ENCODE measurements at places on chromosomes 7 and 10.

- ATAC-seq = no peak
Measured at GRCh38 chr7:73433924-73434700, 534 bp downstream of the FZD9 start.

- ATAC-seq = no peak
Measured at GRCh38 chr10:51162002-51162401, 87.7 kb downstream of the PRKG1 start.

DNA sequence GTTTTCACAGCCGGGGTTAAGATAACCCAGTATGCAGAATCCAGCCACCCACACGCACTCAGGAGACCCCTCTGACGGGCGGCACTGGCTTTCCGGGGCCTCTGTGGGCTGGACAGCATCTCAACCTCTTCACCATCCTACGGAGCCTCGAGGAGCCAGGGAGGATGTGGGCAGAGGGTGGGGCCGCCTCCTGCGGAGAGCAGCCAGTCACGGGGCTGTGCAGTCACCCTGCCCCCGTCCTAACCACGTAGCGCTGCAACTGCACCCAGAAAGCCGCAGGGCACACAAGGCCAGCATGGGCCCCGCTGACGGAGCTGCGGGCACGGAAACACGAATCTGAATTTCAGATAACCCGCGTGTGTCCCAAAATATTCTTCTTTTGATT lies 270.3 kb downstream of the ELFN1 start:
- no peak for ATAC-seq

DNA sequence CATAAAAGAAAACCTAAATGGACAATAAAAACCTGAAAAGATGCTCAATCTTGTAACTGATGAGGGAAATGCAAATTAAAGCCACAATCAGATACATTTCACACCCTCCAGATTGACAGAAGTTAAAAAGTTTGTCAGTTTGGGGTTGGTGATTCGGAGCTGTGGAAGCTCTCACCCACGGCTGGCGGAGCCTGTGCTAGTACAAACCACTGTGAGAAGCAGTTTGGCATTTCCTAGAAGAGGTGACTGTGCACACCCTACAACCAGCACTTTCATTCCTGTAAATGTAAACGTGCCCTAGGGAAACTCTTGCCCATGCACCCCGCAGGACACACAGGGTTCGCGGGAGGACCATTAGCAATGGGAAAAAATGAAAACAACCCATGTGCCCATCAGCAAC lies 114.1 kb downstream of the BMS1 start:
- no peak for ATAC-seq

DNA sequence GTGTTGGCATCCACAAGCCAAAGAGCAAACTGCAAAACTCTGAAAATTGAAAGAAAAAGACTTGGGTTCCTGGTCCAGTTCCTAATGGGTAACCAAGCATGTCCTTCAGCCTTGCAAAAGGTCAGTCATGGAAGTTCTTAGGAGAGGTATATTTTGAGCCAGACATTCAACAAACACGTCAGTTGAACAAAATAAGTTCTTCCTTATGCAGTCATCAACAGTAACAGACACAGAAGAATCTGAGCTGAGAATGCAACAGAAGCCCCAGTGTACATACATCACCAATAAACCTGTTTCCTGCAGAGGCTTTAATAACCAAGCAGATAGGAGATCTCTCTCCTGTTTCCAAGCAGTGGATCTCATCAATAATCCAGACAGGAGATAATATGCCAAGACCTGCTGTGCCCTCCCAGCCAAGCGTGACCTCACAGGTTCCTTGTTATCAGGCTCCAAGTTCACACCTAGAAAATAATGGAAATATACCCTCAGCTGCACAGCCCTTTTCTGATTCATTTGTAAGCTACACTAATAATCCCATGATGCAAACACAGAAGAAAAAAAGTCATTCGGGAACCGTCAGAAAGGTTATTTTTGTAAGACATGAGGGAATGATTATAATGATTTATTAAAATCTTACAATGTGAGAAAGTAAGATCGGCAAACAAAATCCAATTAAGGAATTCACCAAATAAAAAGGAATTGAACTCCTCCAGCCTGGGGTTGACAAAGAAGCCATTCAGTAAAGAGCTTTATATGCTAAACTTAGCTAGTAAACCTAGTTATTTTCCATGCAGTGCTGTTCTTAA lies 90.7 kb downstream of the DGKI start:
- peak; percentile 43 for ATAC-seq

GRCh38 chr10:104337521-104337984 lies 712 bp downstream of the ITPRIP start:
- ATAC-seq = peak; percentile 71

GRCh38 chr10:63477927-63478326 lies 12.2 kb upstream of the JMJD1C start:
- ATAC-seq = no peak
